ENCODE measurements at places on chromosomes 13 and 19. TPM values are rescaled to one million over a fixed set of nuclear protein-coding genes. Genes with fewer than 3 reads are reported as not detected.

The KIR3DL1 gene
- total RNA-seq, result not detected

The SHANK1 gene
- under 0.01 TPM for total RNA-seq

The ATP12A gene
- 38.0 TPM for total RNA-seq

The KCTD12 gene
- 6.5 TPM for total RNA-seq

The ATXN8OS gene
- not detected for total RNA-seq

The ODAD3 gene
- total RNA-seq, result not detected

The CBY2 gene
- not detected for total RNA-seq

The PBX4 gene
- total RNA-seq, result 0.53 TPM

DNA sequence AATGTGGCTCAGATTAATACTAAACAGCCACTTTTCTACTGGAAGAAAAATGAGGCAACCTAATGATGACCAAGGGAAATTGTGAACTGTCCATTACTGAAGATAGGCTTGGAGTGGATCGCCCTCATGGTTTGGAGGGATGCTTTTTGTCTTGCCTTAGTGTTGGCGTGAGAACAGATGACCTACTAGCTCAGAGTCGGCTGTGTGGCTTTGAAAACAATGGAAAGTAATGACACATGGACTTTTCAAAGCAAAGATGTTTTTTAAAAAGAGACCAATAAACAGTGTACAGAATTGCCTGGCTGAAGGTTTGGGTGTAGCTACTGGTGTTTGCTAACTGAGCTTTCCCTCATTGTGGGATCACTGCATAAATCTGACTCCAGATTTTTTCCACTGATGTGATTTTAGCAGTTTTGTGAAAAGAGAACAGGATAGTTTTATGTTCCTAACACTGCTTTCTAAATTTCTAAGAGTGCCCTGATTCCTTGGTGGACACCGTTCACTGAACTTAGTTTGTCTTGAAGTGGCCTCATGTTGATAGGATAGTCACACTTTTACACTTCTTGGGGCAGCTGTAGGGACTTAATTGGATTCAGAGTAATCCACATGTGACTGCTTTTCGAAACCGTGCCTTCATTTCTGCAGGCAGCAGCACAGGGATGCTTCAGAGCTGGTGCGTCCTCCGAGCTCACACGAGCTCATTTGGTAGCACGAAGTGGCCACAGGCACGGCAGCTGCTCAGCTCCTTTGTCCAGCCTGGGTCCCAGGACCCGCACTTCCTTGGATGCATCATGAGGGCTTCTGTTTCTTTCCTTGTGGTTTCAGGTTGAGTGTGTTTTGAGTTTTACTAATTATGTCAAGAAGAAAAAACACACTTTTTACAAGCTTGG lies 4.3 kb downstream of the CEBPG start:
- DNase-seq, result no peak

- no peak for DNase-seq
These were observed 106.4 kb downstream of the AKAP11 start for GRCh38 chr13:42378383-42378780.

- peak; percentile 98 for DNase-seq
These were observed 4.2 kb upstream of the CCNA1 start for GRCh38 chr13:36428086-36428485.

- no peak for DNase-seq
These were observed 18.4 kb downstream of the NLRP13 start for GRCh38 chr19:55913643-55914268.

- no peak for DNase-seq
These were observed 638 bp downstream of the USPL1 start for GRCh38 chr13:30618186-30618929.

DNA sequence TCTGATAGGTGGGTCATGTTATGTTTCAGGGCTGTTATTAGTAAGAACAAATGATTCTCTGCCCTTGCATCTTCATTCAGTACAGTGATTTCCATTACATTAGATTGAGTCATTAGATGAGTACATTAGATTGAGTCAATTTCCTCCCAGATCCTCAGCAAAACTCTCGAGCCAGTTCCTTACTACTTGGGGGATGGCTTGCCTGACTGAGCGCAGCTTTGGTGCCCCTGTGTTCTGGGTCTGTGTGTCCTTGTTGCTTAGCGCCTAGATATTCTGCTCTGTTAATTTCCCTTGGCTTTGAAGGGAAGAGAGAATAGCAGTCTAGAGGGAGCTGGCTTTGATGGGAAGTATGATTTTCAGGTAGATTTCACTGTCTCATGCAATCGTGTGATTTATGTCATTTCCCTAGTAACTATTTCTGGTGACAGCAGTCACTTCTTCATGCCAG lies 19.1 kb upstream of the SCEL start:
- peak; percentile 91 for DNase-seq

GRCh38 chr19:45646345-45646698 lies 7.1 kb upstream of the EML2 start:
- DNase-seq, result no peak

DNA sequence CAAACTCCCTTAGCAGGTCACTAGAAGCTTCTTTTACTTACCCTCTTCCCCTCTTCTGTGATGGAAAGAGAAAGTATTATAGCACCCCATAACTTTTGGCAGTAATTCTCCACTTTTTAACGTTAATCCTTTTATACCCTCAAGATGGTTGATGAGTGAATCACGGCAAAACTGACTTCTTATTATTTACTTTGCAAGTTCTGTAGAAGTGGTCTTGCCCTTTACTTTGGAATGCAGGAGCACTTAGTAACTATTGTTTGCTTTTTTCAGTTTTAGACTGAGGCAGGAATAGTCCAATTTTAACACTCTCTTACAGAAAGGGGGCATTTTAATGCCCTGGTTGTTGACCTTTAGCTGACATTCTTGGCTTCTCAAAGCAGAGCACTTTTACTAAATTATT lies 260.1 kb downstream of the LMO7 start:
- DNase-seq, result peak; percentile 14

- no peak for DNase-seq
These were observed 1.9 kb downstream of the ARHGAP33 start for GRCh38 chr19:35777086-35777841.

- no peak for DNase-seq
These were observed 21.2 kb downstream of the TMPRSS9 start for GRCh38 chr19:2381148-2381820.

- DNase-seq, result no peak
These were observed 7.3 kb downstream of the TNNT1 start for GRCh38 chr19:55141696-55142095.

GRCh38 chr13:110784704-110785103 lies 71.2 kb downstream of the ING1 start:
- no peak for DNase-seq

DNA sequence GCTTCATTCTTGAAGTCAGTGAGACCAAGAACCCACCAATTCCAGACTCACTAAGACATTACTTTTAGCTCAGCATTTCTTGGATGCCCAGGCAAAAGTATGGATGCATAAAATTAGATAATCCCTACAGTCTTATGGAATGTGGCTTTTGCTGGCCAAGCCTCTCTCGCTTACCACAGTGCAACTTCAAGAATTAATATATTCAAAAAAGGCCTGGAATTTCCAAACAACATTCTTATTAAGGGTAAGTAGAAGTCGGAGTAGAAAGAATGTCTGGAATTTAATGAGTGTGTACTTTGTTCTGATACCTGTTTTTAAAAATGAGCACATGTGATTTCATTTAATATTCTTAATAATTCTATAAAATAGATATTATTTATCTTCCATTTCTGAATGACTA lies 302.4 kb upstream of the TMTC4 start:
- DNase-seq, result no peak

- no peak for DNase-seq
These were observed 19.3 kb upstream of the C13orf42 start for GRCh38 chr13:51130348-51130747.

Data from bronchial epithelial cell (primary cell).